ENCODE measurements at places on chromosomes 3 and 15.
A peak's percentile ranks its signal among the peaks of the same experiment; 100 is the strongest.

- DNase-seq, result no peak
Measured at GRCh38 chr3:134039161-134039862, 9.6 kb upstream of the SLCO2A1 start.

DNA sequence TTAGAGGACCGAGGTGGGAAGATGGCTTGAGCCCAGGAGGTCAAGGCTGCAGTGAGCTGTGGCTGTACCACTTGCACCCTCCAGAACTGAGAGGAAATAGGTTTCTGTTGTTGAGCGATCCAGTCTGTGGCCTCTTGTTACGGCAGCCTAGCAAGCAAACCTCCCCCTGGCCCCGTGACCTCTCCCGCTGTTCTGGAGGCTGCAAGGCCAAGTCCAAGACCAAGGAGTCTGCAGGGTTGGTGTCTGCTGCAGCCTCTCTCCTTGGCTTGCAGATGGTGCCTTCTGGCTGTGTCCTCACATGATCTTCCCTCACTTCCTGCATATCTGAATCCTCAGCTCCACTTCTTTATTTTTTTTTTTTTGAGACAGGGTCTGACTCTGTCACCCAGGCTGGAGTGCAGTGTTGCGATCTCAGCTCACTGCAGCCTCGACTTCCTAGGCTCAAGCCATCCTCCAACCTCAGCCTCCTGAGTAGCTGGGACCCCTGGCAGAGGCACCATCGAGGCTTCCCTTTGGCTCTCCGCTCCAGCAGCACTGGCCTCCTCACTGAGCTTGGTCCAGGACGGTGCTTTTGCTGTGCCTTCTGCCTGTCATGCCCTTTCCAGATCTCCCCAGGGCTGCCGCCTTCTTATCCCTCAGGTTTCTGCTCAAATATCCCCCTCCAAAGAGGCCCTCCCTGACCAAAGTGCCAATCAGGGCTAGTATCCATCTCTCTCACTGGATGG is 18.0 kb upstream of the PLXND1 start:
- DNase-seq, result peak; percentile 71

GRCh38 chr3:188761439-188761838 is 410.3 kb upstream of the TPRG1 start:
- DNase-seq, result no peak

DNA sequence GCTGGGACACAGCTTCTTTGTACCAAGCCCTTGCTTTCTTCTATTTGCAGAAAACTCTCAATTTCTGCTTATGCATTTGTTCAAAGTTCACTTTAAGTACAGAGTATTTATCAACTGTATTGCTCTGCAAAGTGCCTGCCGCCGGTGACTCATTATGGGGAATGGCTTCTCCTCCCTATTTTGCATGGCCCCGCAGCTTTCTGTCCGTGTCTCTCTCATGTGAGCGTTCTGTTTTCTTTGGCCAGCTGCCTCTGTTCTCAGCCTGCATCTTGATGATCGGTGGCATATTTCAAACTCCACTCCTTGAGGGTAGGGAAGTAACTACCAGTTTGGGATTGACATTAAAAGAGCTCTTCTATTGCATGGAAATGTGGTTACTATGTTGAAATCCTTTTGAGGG is 28.6 kb upstream of the ST8SIA2 start:
- DNase-seq, result peak; percentile 6

DNA sequence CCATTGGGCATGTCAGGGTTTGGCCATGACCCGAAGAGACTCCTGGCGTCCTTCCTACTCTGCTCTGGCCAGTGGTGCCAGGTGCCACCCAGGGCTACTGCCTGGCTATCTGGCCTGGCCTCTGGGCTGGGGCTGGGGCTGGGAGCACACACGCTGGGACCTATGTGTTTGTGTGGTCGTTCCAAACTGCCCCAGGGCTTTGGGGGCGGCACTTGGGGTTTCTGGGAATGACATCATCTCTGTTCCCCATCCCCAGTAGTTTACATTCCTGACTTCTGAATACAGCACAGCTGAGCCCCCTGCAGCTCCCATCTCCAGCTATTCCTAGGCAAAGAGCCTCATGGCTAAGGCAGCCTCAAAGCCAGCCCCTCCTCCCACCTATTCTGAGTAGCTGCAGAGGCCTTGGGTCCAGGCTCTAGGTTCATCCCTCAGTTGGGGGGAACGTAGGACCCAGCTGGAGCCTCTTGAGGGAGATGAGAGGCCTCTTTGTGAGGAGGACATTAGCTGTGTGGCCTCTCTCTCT is 24.3 kb downstream of the PLEKHO2 start:
- DNase-seq, result peak; percentile 98

DNA sequence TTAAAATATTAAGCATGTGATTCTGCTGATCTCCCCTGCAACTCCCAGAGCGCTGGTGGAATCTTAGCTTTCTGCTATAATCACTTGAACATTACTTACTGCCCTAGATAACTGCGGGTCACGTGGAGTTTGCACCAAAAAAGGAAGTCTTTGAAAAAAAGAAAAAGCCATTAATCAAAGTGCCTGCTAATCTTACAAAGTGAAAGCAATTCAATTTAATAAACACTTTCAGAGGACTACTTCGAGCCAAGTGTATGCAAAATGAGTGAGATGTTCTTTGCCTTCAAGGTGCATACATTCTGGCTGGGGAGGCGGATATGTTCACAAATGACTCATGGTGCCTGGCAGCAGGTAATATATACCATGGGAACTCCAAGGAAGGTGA is 109.9 kb upstream of the GAP43 start:
- DNase-seq, result peak; percentile 8

GRCh38 chr15:82114660-82115059 is 68.8 kb upstream of the MEX3B start:
- no peak for DNase-seq

DNA sequence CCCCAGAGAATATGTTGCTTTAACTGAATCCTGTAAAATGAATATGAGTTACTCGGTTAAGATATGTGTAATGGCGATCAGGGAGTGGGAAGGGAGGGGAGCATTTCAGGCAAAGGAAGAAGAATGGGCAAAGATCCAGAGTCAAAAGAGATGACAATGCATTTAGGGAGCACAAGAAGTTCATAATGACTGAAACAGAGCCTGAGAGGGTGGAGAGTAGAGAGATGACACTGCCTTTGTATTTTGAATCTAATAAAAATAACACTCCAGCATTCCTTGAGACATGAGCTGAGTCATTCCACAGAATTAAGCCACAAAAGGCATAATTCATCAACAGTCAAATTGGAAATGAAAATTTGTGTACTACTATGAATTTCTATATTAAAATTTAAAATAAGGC is 105.3 kb upstream of the PEX5L start:
- no peak for DNase-seq

DNA sequence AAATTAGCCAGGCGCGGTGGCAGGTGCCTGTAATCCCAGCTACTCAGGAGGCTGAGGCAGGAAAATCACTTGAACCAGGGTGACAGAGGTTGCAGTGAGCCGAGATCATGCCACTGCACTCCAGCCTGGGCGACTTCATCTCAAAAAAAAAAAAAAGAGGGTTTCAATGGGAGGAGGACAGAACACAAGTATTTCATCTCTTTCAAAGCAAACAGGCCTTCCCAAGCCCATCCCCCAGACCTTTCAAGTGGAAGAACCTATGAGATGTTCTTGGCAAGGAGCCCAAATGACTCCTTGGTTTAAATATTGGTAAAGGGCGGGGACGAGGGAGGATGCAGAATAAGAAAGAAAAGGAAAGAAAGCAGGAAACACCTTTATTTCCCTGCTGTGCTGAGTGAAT is 62.2 kb upstream of the MCF2L2 start:
- DNase-seq, result peak; percentile 59

- peak; percentile 62 for DNase-seq
Measured at GRCh38 chr3:160003520-160004128, 15.0 kb downstream of the IL12A start.

DNA sequence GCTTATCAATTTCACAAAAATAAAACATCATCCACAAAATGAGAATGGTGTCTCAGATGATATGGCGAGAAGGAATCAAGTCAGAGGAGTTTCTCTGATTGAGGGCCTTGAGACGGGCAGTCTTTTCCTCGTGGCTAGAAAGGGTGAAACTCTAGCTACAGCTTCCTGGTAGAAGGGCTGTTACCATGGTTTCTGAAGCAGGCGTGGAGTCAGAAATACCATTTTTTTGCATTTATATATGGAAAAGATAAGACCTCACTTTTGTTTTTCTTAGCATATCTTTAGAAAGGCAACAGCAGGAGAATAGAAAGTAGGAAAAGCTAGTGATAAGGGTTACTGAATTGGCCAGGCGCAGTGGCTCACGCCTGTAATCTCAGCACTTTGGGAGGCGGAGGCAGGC is 17.3 kb upstream of the SAMD7 start:
- peak; percentile 30 for DNase-seq

DNA sequence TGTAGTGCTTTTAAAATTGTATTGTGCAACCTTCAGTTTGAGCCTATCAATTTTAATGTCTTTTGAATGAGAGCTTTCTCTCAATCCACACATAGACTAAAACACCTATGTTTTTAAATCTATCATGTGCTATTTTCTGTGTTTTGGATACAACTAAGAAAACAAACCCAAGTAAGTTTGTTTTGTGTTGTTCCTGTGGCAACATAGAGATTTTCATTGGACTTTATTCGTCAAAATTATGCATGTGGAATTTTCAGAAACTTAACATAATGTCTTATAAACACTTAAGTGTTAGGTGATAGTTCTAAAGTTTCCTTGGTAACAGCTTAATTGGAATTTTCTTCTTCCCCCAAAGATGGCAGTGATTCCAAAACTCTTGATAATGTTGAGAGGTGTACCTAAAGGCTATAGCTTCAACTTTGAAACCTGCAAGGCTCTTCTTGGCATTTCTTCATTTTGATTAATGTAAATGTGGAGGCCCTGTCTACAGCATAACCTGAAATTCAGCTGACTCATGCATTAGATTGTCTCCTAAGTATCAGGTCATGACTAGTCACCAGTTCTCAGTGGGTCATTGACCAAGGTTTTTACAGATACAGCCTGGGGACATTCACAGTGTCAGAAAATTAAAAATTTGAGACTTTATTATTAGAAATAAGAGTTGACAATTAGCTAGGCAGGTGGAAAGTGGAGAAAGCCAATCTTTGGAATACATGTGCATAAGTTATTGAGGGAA is 44.4 kb downstream of the COL6A5 start:
- no peak for DNase-seq

Data from choroid plexus epithelial cell (primary cell).